ENCODE measurements at places on chromosomes 5 and 9.

GRCh38 chr5:176540956-176541337 lies 3.7 kb upstream of the RNF44 start:
- no peak for DNase-seq

DNA sequence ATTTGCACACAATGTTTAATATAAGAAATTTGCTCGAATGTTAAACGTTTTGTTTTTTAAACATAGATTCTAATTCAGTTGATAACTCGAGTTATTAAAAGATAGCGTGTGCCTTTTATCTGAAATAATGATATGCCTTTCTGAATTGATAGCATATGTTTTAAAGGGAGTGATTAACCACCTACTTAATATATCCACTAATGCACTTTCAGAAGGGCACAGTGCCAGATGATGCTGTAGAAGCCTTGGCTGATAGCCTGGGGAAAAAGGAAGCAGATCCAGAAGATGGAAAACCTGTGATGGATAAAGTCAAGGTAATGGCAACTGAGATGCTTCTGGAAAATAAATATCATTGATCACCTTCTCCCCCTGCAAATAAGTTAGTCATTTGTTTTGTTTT lies 53.9 kb downstream of the ERAP1 start:
- DNase-seq: no peak

- DNase-seq: no peak
Measured at GRCh38 chr5:62263401-62263800, 42.6 kb upstream of the KIF2A start.

- DNase-seq: no peak
Measured at GRCh38 chr5:172559004-172559932, 81.8 kb upstream of the NEURL1B start.

DNA sequence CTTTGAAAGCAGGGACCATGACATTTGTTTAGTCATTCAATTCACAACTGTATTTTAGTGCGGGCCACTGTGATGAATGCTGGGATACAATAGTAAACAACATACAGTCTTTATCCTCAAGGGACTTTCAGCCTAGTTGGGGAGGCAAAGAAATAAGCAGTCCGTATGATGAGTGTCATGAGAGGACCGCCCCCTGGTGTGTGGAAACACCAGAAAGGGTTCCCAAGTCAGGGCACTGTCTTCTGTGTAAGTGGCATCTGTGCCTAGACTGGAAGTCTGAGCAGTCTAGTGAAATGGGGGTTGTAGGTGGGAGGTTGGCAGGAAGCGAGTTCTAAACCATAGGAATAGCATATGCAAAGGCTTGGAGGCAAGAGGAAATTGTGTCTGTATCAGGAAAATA lies 6.8 kb downstream of the C9orf43 start:
- no peak for DNase-seq

DNA sequence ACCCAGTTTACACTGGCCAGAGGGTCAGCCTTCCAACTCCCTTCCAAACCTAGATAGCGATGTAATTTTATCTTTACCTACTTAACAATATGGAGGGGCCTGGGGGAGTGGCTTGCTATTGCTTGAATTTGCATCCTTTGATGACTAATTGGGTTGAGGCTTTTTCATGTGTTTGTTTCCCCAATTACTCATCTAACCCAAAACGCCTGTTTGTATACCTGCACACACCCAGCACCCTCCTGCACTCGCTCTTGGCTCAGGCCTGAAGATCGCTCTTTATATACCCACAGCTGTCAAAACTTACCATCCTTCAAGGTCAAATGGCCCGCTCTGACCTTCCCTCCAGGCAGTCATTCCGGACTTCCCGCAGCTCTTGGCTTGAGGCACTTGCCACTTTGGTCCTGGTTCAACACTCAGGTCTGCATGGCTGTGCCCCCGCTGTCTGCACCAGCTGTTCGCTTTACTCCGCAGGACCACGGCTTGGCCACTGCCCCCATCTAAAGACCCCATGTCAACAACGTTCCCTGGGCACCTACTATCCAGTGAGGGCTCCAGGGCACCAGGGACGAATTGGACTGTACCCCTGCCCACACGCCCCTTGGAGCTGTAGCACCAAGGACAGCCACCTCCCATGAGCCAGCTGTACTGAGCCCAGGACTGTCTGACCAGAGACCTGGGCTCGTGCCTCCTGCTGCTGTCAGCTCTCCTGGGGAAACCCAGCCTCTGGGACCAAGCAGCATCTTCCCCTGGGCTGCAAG lies 76.1 kb upstream of the ADAMTS2 start:
- no peak for DNase-seq

DNA sequence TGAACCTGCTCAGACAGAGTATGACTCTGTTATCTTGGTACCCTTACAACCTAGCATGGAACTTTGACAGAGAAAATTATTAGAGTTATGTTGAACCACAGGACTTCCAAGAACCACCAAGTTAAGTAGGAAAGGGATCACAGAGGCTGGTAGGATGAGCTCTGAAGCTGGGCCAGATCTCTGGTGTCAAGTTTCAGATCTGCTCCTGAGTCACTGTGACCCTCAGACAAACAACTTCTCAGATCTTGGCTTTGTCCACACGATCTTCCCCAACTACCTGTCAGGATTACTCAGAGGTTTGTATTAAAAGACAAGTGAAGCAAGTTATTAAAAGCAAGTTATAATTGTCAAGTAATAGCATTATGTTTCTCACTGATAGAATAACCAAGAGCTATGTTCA lies 189.0 kb downstream of the SEC61B start:
- no peak for DNase-seq

DNA sequence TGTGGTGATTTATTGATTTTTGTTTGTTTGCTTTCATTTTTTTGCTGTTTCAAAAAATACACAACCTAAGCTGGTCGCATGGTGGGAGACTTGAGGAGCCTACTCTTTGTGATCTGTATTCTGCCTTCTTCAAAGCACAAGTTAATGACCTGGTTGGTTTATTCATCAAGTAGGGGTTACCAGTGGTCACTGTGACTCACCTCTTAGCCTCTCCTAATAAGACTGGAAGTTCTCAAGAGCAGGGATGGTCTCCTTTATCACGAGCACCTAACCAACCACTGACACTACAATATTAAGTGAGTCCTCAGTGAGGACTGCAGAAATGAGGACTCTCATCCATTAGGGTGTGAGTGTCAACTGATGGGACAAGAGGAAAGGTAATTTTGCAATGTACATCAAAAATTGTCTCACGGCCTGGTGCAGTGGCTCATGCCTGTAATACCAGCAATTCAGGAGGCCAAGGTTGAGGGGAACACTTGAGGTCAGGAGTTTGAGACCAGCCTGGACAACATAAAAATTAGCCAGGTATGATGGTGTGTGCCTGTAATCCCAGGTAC lies 13.6 kb upstream of the MTMR12 start:
- no peak for DNase-seq

DNA sequence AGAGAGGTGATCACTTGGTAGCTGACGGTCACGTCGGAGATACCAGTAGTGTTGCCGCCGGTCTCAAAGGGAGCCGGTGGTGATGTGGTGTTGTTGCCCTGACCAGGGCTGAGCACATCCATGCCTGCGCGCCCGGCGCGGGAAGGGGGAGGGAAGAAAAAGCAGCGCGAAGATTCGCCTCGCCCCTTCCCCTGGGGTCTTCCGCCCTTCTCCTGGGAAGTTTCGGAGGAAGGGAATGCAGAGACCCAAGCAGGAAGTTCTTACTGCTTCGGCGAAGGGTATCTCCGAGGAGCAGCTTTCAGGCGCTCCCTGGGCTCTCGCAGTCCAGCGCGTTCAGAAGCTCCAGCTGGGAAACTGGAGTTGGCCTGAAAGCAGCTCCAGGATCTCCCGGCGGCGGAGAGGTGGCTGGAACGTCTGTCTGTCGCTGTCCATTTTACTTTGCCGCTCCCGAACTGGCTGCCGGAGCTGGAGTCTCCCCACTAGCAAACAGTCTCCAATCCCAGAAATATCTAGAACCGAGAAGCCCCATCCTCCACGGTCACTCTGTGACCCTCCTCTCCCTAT lies 565 bp downstream of the HTR1A start:
- DNase-seq: no peak

- no peak for DNase-seq
Measured at GRCh38 chr5:151497391-151498002, 50.1 kb downstream of the SLC36A1 start.

DNA sequence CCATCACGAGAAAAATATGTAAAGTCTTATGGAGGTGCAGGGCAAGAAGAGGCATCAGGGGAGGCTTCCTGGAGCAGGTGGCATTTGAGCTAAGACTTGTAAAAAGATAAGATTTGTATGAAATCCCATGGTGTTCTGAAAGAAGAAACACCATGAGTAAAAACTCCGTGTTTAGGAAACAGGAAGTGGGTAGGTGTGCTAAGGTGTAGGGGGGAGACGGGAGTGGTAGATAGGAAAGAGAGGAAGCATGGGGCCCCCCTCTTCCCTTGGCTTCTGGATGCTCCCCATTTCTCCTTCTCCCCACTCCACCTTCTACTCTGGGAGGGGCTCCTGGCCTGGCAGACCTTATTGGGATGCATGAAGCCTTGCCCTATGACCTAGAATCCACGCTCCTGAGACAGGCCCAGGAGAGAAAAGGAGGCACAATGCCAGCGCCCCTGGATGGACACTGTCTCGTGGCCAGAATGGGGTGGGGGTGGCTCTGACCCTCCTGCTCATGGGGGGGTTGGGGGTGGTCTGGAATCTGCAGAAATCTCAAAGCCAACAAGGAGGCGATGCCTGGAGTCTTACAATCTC lies 103.6 kb downstream of the GTF3C4 start:
- no peak for DNase-seq

DNA sequence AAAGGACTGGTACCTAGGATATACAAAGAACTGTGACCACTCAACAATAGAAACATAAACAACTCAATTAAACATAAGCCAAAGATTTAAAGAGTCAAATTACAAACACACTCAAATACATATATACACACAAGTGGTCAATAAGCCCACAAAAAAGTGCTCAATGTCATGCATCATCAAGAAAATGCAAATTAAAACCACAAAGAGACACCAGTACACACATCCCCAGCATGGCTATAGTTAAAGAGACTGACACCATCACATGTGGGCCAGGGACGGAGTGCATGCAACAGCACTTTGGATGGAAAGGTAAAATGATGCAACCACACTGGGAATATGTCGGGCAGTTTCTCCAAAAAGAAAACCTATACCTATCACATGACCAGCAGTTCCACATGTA lies 89.7 kb downstream of the CAAP1 start:
- DNase-seq: no peak

- DNase-seq: no peak
Measured at GRCh38 chr5:99258819-99259218, 330.0 kb upstream of the CHD1 start.

DNA sequence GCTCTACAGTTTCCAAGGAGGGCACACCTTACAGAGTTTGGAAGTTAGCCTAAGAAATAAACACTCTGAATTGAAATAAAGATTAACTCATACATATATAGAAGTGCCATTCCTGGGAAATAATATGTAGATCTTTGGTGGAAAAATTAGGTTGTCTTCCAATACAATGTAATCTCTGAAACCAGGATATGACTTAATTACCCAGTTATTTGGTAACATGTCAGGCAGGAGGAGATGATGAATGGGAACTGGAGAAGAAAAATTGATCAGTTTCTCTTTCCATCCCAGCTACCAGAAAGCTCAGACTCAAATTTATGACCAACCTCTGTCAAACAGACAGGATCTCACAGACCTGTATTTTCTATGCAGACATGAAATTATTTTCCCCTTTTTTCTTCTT lies 215.2 kb upstream of the SNX2 start:
- no peak for DNase-seq

- DNase-seq: no peak
Measured at GRCh38 chr5:175037820-175038219, 313.4 kb downstream of the MSX2 start.
